ENCODE measurements at places on chromosomes 11 and 22.

DNA sequence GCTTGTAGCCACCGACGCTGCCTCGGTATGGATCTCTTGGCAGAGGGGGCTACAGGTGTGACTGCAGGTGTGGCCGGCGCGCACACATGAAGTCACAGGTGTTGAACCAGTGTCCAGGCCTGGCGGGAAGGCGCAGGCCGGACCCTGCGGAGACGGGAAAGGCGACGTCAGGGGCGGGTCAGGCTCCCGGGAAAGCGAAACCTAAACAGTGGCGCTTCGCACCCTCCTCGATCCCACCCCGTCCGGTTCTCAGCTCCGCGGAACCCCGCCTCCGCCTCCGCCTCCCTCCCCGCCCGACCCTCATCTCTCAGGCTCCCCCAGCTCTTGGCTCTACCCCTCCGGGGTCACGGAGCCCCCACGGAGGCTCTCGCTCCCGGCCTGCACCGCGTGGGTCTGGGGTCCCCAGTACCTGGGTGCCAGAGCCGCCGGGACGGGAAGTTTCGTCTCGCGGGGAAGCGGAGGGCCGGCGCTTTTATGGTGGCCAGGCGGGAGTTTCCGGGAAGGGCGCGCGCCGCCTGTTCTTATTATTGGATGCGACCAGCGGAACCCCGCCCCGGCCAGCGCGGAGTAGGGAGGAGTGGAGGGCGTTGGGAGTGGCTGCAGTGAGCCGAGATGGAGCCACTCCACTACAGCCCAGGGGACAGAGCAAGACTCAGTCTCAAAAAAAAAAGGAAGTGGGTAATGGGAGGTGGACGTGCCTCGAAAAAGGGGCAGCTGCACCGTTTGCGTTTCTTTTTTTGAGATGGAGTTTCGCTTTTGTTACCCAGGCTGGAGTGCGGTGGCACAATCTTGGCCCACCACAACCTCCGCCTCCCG, at the start of gene IRF7:
Gene IRF7, minus strand, starts transcription at position 447 of the 816 bp plus-strand sequence. CDS start 586 bp downstream, outside the sequence.
- DNase-seq, result peak; percentile 56

- no peak for DNase-seq
These were observed 15.0 kb upstream of the FGF3 start for GRCh38 chr11:69834251-69834650.

DNA sequence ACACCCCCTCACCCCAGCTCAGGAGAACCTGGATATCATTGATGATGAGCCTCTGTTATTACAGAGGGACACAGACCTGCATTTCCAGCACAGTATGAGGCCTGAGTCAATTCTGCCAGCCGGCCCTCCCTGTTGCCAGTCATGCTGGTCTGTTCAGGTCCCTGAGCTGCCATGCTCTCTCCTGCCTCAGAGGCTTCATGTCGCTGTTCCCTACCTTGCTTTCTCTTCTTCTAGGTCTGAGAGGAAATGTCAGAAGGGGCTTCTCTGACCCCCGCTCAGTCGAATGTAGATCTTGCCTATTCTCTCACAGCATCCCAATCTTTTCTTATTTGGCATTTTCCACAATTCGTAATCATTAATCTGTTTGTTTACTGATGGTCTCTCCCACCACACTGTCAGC, 21.8 kb upstream of the ABCC8 start:
- DNase-seq, result no peak

- no peak for DNase-seq
These were observed 48.8 kb upstream of the TOP3B start for GRCh38 chr22:22031183-22031945.

DNA sequence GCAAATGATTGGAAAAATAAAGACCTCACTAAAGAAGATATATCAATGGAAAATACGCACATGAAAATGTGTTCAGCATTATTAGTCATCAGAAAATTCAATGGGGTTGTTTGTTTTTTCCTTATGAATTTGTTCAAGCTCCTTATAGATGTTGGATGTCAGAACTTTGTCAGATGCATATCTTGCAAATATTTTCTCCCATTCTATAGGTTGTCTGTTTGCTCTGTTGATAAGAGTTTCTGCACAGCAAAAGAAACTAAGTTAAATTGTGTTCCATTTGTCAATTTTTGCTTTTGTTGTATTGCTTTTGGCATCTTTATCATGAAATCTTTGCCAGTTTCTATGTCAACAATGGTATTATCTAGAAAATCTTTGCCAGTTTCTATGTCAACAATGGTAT, 633.9 kb upstream of the CHORDC1 start:
- DNase-seq, result no peak

GRCh38 chr11:126113012-126113411, 50.3 kb upstream of the CDON start:
- DNase-seq, result no peak

- no peak for DNase-seq
These were observed 62.6 kb downstream of the CTTN start for GRCh38 chr11:70460964-70461363.

DNA sequence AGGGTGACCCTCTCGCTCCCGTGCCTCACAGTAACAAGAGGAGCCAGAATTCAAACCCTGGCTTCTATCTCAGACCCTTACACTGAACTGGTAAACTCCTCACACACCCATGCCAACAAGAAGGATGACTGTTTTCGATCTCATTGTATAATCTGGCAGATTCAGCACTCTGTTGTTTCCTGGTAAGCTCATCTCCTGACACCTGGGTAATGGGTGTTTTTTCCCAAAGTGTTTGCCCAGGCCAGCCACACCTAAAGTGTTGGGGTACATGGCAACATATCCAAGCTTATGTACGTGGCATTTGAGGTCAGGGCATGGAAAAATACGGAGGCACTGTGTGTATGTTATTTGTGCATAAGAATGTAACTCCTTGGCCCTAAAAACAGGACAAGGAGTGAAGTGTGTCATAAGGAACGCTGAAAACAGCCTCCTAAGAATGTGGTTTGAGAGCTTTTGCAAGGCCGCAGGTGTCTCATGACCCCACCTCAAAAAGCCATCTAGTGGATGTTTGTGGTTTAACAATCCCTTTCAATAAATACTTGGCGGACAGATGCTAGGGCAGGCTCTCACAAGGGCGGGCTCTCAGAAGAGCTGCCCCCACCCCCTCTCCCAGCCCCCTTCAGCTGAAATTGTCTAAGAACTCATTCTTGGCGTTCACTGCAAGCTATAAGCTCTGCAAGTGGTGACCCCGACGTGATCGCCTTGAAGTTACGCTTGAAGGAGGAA, at the start of gene MS4A15:
Gene MS4A15, plus strand, starts transcription at position 561 of the 726 bp plus-strand sequence. CDS start 6,867 bp downstream, outside the sequence.
- DNase-seq, result no peak

- DNase-seq, result no peak
These were observed 157.1 kb upstream of the GRK3 start for GRCh38 chr22:25407226-25407858.

DNA sequence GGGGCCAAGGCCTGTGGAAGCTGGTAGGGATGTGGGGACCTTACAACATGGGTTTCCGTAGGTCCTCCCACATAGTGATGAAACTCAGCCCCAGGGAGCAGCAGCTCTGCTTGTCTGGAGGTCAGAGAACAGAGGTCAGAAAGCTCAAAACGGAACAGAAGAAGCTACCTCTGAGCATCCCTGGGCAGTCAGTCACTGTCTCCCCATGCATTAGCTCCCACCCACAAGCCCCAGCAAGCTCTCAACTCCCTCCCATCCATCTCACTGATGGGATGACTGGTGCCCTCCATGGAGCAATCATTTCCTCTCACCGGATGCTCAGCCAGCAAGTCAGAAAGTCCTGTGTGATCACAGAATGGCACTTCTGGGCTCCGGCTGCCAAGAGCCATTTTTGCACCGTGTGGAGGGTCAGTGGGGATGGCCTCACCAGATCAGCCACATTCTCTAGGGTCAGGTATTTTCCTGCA, 1.9 kb downstream of the TPP1 start:
- no peak for DNase-seq
